Type B pancreatic cell (in vitro differentiated cells): ENCODE measurements at places on chromosomes 6 and 20. TPM values are rescaled to one million over a fixed set of nuclear protein-coding genes. Genes with fewer than 3 reads are reported as not detected.

GRCh38 chr6:28943223-28943556, 19.4 kb upstream of the TRIM27 start:
- no peak for DNase-seq

DNA sequence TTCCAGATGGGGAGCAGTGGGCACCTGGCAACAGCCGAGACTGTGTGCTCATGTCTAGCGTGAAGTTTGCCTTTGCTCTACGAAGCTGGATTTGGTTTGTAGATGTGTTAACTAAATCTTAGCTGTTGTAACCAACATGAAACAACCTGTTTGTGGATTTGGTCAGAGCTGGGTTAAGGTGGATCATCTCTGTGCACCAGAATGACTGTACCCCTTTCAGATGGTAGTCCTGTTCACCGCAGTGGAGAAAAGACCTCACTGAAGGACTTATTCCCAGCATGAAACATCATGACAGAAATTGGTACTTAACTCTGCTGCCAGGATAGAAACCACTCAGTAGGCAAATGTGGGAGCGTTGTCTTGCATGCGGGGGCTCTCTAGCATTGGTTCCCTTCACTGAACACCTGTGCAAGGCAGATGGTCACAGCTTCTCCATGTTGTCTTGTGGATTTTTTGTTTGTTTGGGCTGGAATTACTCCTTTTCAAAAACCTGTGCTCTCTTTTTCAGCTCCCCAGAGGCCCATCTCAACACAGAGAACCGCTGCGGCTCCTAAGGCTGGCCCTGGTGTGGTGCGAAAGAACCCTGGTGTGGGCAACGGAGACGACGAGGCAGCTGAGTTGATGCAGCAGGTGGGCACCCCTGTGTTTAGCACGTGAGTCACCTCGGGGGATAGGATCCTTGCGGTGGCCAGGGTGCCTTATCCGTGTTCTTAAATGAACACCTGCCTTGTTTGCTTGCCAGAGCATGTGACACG, 19.3 kb upstream of the EFCAB8 start:
- no peak for DNase-seq

DNA sequence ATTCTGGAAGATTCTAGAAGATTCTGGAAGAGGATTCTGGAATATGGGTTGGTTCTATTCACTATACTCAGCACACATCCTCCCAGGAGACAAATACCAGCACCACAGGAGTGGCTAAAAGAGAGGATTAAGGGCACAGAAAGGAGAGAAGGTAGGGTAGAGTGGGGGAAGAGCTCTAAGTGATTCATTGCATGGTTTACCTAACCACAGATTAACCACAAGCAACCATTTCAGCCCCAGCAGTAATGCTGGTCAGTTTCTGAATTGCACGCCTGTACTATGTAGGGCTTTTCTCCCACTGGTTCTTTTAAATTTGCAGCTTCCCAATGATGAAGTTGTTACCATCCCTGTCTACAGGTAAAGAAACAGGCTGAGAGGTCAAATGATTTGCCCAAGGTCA, 192.7 kb upstream of the PMEPA1 start:
- DNase-seq = no peak

The KIF6 gene
- total RNA-seq = 0.79 and 3.3 TPM in 2 replicates

DNA sequence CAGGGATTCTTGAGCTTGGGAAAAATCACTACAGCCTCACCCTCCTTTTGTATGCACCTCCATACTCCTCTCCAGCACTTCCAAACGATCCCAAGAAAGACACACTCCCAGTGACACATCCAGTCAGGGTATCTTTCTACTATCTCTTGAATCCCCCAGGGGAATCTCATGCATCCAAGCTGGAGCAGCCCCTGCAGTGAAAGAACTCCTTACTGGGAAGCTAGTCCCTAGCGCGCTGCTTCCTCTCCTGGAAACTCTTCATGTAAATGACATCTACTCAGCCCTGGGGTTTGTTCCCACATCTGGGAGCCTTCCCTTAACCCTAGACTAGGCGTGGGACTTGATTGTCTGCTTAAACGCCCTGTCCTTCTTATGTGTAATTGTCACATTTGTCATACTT, 329.1 kb upstream of the QKI start:
- DNase-seq = no peak

The APCDD1L gene
- total RNA-seq = 0.26 and 0.53 TPM in 2 replicates
